Left ventricle myocardium inferior (tissue), 1 donor: ENCODE measurements at places on chromosomes 4 and X.

DNA sequence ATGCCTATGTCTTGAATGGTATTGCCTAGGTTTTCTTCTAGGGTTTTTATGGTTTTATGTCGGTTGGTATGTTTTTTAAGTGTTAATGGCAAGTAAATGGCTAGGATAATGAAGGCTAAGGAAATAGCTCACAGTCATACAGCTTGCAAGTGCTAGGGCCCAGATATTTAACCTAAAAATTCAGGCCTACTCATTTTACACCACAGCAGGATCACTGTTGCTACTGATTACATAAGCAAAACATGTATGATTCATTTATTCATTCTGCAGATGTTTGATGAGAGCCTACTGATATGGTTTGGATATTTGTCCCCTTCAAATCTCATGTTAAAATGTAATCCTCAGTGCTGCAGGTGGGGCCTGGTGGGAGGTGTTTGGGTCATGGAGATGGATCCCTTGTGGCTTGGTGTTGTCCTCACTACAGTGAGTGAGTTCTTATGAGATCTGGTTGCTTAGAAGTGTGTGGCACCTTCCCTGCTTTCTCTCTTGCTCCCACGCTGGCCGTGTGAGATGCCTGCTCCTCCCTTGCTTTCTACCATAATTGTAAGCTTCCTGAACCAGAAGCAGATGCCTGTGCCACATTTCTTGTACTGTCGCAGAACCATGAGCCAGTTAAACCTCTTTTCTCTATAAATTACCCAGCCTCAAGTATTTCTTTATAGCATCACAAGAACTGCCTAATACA, 175.5 kb downstream of the MAPK10 start:
- no peak for DNase-seq

- peak; percentile 48 for DNase-seq
Observed at GRCh38 chr4:57110640-57111511, 691 bp upstream of the IGFBP7 start.

DNA sequence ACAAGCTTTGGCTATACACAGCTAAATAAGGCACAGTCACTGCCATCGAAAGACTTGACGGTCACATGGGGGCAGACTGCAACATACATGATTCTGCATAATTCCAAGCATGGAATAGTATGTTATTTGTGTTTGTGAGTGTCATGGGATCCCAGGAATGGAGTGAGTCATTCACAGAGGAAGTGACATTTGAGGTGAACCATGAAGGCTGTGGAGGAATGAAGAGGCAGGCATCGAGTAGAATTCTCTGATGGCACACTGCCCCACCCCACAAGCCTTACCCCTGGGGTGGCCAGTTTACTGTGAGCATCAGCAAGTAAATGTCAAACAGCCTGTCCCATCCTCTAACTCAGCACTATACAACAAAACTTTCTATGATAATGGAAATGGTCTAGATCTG, 619.7 kb downstream of the MID1IP1 start:
- DNase-seq = no peak

GRCh38 chr4:61200916-61201526, 895 bp downstream of the ADGRL3 start:
- DNase-seq = peak; percentile 23

DNA sequence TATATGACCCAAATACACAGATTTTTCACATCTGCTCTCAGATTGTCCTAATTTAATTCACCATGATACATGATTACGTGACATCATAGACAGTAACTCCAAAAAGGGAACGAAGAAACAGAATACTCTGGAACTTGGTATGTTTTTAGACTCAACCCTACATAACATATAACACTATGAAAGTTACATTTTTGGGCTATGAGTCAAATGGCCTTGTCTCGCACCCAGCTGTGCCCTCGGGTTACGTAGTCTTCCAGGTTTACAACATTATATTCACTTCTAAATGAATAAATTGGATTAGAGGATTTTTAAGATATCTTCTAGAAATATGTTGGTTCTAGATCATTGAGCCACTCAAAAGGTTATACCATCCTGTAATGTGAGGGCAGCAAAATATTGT, 2089.6 kb upstream of the TENM3 start:
- DNase-seq = no peak

DNA sequence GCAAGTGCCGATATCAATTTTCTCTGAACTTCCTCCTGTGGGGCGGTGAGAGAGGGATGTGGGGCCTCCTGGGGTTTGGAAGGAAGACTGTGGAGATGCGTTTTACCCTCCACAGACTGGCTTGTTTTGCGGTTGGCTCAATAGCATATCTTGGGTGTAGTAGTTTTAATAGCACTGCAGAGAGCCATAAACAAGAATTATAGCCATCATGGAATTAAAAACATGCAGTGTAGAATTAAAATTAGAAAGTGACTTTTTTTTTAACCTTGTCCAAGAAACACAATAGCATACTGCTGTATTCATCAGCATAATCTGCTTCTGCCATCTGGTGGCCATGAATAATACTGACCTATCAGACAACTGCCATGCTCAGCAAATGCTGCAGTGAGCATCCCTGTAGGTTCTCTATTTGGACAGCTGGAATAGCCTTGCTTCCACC, 47.3 kb upstream of the SCML1 start:
- no peak for DNase-seq

GRCh38 chr4:6272863-6273660, 3.4 kb downstream of the WFS1 start:
- DNase-seq = no peak

DNA sequence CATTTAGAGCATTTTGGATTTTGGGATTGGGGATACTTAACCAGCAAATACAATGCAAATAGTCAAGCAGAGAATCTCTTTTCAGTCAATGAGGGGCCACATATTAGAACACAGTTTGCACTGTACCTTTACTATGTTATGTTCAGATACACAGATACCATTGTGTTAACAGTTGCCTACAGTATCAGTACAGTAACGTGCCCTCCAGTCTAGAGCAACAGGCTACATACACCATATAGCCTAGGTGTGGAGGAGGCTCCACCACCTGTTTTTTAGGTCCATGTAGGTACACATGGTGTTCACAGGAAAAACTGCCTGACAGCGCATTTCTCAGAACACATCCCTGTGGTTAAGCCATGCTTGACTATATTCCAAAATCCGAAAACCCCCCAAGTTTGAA, 9.1 kb downstream of the GRPEL1 start:
- DNase-seq = no peak

DNA sequence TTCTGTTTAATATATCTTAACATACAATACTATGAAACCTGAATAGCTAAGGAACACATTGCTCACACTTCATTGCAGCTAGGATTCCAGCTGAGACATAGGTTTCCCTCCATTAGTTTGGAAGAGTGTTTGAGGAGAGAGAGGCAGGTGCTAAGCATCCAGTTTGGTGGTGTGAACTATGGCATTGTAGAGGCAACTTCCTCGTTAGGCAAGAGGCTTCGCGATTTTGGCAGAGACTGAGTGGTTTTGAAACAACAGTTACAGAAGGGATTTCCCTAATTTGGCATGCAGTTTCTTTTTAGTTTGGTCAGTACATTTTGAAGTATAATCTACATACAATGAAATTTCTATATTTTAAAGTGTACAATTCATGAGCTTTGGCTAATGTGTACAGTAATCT, 117.1 kb upstream of the BMP3 start:
- DNase-seq = no peak

GRCh38 chrX:70033348-70034051, 16.2 kb downstream of the AWAT2 start:
- DNase-seq = no peak

DNA sequence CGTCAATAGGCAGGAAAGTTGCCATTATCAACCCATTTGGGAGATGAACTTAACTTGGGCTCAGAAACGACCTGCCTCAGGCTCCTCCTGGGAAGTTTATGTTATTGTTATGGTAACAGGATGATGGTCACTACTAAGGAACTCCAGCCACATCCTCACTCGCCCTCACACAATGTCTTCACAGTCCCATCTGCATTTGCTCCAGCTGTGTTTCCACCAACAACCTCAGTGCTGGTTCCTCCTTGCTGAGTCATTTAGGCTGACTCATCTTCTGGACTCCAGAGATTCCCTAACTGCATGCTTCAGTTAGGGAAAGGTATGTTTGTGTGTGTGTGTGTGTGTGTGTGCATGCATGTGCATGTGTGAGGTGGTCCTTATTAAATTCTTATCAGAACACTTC, 293.4 kb upstream of the BOD1L1 start:
- DNase-seq = no peak

DNA sequence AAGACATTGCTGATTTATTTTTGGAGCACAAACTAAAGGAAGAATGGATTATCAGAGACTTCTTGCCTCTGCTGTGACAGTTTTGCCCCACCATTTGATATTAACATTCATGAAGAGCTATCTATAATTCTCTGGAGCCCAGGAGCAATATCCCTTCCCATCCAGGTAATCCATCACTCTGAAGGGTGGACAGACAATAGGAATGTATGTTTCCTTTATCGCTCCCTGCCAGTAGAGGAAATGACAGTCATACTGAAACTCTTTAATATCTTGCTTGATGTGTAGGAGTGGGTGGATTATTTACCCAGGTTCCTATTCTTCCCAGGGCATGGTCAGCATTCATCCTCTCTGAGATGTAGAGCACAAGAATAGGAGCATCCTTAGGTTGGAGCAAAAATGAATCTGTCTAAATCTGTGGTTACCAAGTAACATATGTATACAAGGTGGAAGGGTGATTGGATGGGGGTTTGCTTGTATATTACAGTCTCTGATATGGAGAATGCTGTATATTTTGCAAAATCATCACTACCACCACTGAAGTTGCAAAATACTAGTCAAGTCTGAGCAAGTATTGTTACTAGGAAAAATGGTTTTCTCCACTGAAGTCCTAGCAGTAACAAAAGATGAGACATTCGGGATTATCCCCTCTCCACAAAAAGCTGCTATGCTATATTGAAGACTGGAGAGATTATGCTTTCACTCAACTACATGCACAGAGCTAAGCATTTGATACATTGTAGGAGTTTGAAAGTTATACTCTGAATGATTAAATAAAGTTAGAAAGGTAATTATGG, 151.6 kb downstream of the CBLL2 start:
- no peak for DNase-seq

DNA sequence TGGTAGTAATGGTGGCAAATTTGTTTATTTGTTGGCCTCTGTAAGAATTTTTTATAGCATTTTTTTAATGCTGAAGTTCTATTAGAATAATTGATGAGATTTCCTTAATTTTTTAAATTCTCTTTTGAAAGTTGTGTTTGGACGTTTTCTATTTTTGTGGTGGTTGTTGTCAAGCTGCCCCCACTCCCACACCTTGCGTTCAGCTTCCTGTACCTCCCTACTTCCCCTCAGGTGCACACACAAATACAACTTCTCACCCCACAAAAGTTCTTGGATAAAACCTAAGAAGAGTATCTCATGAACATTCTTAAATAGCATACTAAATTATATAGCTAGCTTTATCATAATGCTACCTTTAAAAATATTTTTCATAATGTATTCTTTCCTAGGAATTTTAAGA, 38.7 kb downstream of the EXOC1 start:
- no peak for DNase-seq

GRCh38 chr4:109332926-109333464, 30.5 kb upstream of the COL25A1 start:
- DNase-seq = no peak

DNA sequence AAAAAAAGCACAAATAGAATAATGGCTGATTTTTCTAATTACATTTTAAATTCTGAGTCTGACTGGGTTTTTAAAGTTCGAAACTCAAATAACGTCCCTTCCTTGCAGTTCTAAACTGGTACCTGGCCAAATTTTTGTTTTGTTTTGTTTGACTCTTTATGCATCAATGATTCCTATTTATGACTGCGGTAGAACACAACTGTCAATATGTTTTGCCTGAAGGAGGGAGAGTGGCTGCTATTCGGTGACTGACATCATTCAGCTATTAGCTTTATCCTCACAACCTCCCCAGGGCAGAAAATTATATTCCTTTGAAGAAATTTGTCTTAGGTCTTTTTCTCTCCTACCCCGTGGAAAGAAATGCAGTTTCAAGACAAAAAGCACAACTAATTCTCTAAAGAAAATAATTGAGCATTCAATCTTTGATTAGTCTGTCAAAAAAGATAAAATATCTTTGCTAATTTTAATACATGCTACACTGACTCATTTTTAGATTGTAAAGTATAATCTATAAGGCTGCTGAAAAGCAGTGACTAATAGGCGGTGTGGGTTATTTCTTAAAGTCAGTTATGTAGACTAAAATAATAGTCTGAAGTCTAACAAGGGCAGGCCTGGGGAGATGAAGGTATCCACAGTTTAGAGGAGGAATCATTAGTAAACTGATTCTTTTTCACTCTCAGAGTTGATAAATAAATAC, 61.9 kb downstream of the TMEM150C start:
- no peak for DNase-seq

GRCh38 chrX:23845351-23845817, 62.4 kb downstream of the APOO start:
- DNase-seq = no peak

DNA sequence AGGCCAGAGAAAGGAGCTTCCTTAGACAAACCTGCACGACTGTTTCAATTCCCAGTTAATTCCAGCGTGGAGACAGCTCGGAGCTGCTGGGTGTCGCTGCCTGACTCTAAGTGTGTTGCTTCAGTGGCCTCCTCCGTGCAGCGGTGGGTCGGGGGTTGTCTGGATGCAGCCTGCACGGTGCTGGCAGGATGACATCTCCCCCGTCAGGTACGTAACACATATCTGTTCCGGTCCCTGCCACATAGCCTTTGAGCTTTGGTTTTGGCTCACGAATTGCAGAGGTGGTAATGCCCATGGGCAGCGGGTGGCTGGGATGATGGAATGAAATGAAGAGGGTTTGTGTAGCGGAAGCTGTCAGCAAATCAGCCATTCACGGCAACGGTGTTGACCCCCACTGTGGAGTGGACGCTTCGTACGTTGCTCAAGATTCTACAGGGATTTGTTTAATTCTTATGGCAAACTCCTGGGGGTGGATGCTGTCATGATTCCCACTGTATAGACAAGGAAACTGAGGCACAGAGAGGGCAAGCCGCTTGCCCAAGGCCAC, 33.7 kb upstream of the HMX1 start:
- no peak for DNase-seq

- DNase-seq = no peak
Observed at GRCh38 chrX:1598876-1599790, 7.7 kb downstream of the AKAP17A start.

- DNase-seq = no peak
Observed at GRCh38 chr4:188138227-188138626, 1.0 kb upstream of the TRIML1 start.

GRCh38 chrX:110180928-110181310, 137.0 kb downstream of the AMMECR1 start:
- no peak for DNase-seq

- DNase-seq = no peak
Observed at GRCh38 chrX:103774070-103774642, 2.5 kb upstream of the PLP1 start.
